ENCODE measurements at places on chromosomes 13 and 19. TPM values are rescaled to one million over a fixed set of nuclear protein-coding genes. Genes with fewer than 3 reads are reported as not detected.

The TPRX2 gene
- total RNA-seq = not detected

- no peak for DNase-seq
Measured at GRCh38 chr13:107765724-107766401, 449.5 kb downstream of the LIG4 start.

- no peak for DNase-seq
Measured at GRCh38 chr13:39840201-39840600, 184.7 kb downstream of the COG6 start.

DNA sequence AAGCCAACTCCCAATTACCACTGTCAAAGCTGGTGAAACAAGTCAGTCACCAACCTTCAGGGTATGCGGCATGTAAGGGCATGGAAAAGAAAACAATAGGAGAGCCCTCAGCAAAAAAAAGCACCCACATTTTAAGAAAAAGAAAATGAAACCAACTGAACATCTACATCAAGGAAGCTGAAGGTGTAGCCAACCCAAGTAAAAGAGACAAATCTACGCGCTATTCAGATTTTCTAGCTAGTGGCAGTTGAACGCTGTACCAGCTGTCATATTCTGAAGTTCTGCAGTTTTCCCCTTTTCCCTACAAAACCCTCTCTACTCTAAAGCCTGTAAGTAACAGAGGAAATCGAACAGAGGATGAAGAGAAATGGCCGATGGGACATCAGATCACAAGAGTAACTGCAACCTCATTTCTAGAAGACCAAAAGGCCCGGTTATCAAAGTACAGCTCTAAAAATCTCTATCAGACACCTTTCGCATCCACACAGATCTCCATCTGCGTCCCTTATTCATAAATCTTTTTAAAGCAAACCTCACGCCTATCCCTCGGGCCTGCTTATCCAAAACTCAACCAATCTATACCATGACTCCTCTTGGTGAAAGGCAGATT is 1.4 kb downstream of the MYCBP2 start:
- DNase-seq = no peak

The SUGP1 gene
- total RNA-seq = 37.2 TPM

- DNase-seq = no peak
Measured at GRCh38 chr13:50993934-50994333, 84.3 kb downstream of the RNASEH2B start.

The LRRC4B gene
- total RNA-seq = 1.0 TPM

- no peak for DNase-seq
Measured at GRCh38 chr13:64591971-64592370, 2638.2 kb downstream of the PCDH9 start.

GRCh38 chr13:86193281-86193680 is 394.1 kb upstream of the SLITRK6 start:
- DNase-seq = no peak

GRCh38 chr19:18774782-18775444 is 16.2 kb downstream of the COMP start:
- DNase-seq = no peak

GRCh38 chr19:45693106-45693788 is 781 bp downstream of the QPCTL start:
- DNase-seq = peak; percentile 87

DNA sequence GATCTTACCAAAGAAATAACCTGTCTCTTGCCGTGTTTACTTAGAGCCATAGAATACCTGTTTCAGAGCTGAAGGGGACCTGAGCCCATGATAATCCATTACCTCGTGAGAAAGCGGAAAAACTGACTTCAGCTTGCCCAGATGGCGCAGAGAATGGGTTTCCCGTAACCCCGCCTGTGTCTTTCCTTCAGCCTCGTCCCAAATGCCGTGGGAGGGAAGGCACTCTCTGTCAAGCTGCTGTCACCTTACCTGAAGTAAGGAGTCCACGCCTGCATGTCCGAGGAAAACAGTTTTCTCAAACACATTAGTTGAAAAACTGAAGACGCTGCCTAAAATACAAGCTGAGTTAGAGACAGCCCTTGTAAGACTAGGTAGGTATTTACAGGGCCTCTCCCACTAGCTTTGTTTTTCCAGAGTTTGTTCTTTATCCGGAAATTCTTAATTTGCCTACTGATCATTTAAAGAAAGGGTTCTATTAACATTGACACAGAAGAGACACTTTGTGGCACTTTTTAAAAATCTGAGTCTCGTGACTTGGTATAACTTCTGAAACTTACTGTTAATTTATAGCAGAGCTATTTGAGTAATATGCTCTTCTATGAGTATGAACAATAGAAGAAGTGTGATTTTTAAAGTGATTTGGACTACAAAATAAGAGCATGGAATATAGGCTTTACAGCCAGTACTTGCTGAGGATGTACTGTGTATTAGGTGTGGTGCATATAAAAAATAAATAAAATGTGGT is 1.3 kb upstream of the INTS6 start:
- DNase-seq = no peak

Data from Right ventricle myocardium superior (tissue), 1 donor.